ENCODE measurements at places on chromosomes 7 and 10. TPM values are rescaled to one million over a fixed set of nuclear protein-coding genes. Genes with fewer than 3 reads are reported as not detected.

GRCh38 chr10:47104151-47104605 lies 192.9 kb downstream of the PTPN20 start:
- no peak for DNase-seq

DNA sequence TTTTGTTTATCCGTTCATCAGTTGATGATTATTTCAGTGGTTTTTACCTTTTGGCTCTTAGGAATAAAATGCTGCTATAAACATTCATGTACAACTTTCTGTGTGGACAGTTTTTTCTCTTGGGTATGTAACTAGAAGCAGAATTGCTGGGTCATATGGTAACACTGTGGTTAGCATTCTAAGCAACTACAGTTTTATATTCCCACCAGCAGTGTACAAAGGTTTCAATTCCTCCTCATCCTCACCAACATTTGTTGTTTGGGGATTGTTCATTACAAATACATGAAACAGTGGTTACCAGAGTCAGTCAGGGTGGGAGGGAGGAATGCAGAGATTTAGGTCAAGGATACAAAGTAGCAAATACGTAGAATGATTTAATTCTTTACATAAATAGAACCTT lies 97.0 kb downstream of the NPSR1 start:
- DNase-seq, result no peak

The ZNF487 gene
- total RNA-seq, result 4.0 TPM

DNA sequence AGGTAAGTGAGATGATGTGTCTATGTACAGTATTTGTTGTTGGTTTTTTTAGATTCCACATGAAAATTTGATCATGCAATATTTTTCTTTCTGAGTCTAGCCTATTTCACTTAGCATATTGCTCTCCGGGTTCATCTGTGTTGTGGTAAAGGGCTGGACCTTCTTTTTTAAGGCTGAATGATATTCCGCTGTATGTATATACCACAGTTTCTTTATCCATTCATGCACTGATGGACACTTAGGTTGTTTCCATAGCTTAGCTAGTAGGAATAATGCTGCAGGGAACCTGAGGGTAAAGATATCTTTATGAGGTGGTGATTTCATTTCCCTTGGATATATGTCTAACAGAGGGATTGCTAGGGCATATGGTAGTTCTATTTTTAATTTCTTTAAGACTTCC lies 80.8 kb downstream of the FAM107B start:
- no peak for DNase-seq

The SPDYE1 gene
- not detected for total RNA-seq

DNA sequence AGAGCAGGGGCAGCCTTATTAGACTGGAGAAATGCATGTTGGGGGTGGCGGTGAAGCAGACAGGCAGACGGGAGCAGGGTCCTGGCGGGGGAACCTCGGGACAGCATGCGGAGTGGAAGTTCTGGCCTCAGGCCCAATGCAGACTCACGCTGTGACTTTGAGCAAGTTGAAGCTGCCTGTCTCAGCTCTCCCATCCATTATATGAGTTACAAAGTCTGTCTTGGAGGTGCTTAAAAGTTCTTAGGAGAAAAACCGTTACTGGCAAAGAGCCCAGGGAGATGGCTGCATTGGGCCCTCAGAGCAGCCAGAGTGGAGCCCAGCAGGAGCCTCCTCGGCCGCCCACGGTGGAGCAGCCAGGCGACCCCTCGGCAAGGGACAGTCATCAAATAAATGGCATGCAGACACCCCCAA lies 509.5 kb downstream of the PLXNA4 start:
- DNase-seq, result no peak

DNA sequence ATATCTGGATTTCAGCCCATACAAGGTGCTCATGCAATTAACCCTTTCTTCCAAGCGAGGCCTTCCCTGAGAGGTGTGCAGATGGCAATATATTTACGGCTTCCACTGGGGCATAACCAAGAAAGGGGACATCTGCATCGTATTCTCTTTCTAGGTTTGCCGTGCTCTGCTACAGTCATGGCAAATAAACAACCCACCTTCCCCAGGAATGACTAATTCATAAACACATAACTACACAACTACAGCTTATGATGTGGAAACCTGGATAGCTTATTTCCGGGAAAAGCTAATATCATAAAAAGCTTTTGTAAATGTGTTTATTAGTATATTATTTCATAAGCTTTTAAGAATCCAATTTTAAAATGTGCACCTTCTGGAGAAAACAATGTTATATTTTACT lies 120.0 kb downstream of the CAMK1D start:
- no peak for DNase-seq

GRCh38 chr7:21507627-21508343 lies 35.1 kb upstream of the DNAH11 start:
- peak; percentile 4 for DNase-seq

GRCh38 chr7:98077762-98078161 lies 28.9 kb upstream of the LMTK2 start:
- no peak for DNase-seq

The UCMA gene
- total RNA-seq, result not detected

GRCh38 chr7:48426331-48426965 lies 255.2 kb downstream of the ABCA13 start:
- no peak for DNase-seq

GRCh38 chr7:69436946-69437345 lies 161.3 kb upstream of the AUTS2 start:
- no peak for DNase-seq

- no peak for DNase-seq
These were observed 50.0 kb upstream of the FRMD4A start for GRCh38 chr10:14380746-14381145.

All from HCT116 (cell line).